Sciatic nerve (tissue), 2 donors: ENCODE measurements at places on chromosomes 6 and 20. TPM values are rescaled to one million over a fixed set of nuclear protein-coding genes. Genes with fewer than 3 reads are reported as not detected.

PRPH2 gene
- total RNA-seq = 2.4 TPM

C20orf202 gene
- total RNA-seq = 0.80 TPM

BFSP1 gene
- total RNA-seq = 0.98 TPM

ECT2L gene
- 0.49 TPM for total RNA-seq

CST4 gene
- not detected for total RNA-seq

ENPP3 gene
- total RNA-seq = 1.7 TPM

SLC17A9 gene
- total RNA-seq = 3.8 TPM

EIF6 gene
- 66.9 TPM for total RNA-seq

ATF6B gene
- total RNA-seq = 88.4 TPM

RXRB gene
- total RNA-seq = 54.0 TPM

FAM135A gene
- total RNA-seq = 27.9 TPM

ERMARD gene
- total RNA-seq = 32.5 TPM

CCN5 gene
- total RNA-seq = 147 TPM

EFCAB8 gene
- total RNA-seq = 1.1 TPM

GUCA1A gene
- not detected for total RNA-seq

ANKRD66 gene
- total RNA-seq = not detected

RNF182 gene
- total RNA-seq = 0.49 TPM

MLN gene
- not detected for total RNA-seq

MRAP2 gene
- 10.3 TPM for total RNA-seq

NHLRC1 gene
- 1.8 TPM for total RNA-seq

SLA2 gene
- total RNA-seq = 0.49 TPM

PEDS1 gene
- total RNA-seq = 39.5 TPM

ZBTB24 gene
- total RNA-seq = 9.9 TPM

CDSN gene
- not detected for total RNA-seq

SUMO4 gene
- total RNA-seq = 7.1 TPM

POU3F2 gene
- 9.2 TPM for total RNA-seq

PAX1 gene
- total RNA-seq = 0.27 TPM

WFDC2 gene
- 4.1 TPM for total RNA-seq

SSR1 gene
- total RNA-seq = 118 TPM

SMLR1 gene
- total RNA-seq = not detected

HTR1E gene
- not detected for total RNA-seq

HEY2 gene
- 4.3 TPM for total RNA-seq

TSBP1 gene
- not detected for total RNA-seq

TINAG gene
- total RNA-seq = 0.31 TPM

NKAIN4 gene
- total RNA-seq = 3.0 TPM

JAG1 gene
- 81.6 TPM for total RNA-seq

LY6G6F gene
- not detected for total RNA-seq

HRH3 gene
- total RNA-seq = not detected

ZNF391 gene
- 7.1 TPM for total RNA-seq

PTPRA gene
- 81.7 TPM for total RNA-seq

SIRPA gene
- total RNA-seq = 55.5 TPM

MAP3K7 gene
- 32.5 TPM for total RNA-seq

RHAG gene
- total RNA-seq = 2.9 TPM

SNX21 gene
- 52.6 TPM for total RNA-seq

SLC32A1 gene
- not detected for total RNA-seq

PDSS2 gene
- 11.9 TPM for total RNA-seq

BPIFB1 gene
- total RNA-seq = 2.1 TPM

EEF1A2 gene
- 0.45 TPM for total RNA-seq

ZSCAN23 gene
- total RNA-seq = 6.5 TPM
